Stimulated activated CD8-positive, alpha-beta memory T cell treated with anti-CD3 and anti-CD28 coated beads, Interleukin-4, amount 100 ng/mL, for 4 hours (primary cell): ENCODE measurements at places on chromosomes 16 and 17.

DNA sequence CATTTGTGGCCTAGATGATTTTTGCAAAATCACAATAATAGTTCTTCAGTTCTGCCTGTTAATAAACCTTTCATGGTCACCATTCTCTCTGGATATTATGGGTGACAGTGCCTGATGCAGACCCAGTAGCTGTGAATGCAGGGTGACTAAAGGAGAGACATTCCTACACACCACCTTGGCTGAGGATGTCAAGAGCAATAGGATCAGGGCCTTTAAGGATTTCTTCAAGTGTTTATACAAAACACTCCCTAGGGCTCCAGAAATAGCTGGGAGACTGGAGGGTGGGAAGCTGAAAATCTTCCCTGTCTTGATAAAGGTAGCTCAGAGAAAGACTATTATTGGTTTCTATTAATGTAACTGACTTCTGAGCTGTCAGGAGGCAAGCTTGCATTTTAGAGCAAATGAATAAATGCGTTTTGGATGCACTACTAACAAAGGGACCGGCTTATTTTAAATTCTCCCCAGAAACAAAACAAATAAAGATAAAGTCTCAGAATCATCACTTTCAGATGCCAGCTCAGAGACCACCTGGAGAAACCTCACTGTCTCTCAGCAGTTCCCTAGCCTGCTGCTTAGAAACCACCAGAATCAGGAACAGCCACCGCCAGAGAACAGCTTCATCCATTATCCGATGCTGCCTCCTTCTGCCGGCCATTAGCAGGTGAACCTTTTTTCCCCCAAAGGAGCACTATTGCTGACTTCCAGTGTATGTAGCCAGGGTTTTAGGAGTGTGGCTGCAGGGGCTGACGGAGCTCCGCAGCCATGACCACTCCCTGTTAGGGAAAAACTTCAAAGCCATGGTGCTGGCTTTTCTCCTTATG is 171.4 kb upstream of the DYNLRB2 start:
- DNase-seq, result no peak

GRCh38 chr16:66662445-66663194 is 33.9 kb downstream of the CMTM4 start:
- DNase-seq, result no peak

DNA sequence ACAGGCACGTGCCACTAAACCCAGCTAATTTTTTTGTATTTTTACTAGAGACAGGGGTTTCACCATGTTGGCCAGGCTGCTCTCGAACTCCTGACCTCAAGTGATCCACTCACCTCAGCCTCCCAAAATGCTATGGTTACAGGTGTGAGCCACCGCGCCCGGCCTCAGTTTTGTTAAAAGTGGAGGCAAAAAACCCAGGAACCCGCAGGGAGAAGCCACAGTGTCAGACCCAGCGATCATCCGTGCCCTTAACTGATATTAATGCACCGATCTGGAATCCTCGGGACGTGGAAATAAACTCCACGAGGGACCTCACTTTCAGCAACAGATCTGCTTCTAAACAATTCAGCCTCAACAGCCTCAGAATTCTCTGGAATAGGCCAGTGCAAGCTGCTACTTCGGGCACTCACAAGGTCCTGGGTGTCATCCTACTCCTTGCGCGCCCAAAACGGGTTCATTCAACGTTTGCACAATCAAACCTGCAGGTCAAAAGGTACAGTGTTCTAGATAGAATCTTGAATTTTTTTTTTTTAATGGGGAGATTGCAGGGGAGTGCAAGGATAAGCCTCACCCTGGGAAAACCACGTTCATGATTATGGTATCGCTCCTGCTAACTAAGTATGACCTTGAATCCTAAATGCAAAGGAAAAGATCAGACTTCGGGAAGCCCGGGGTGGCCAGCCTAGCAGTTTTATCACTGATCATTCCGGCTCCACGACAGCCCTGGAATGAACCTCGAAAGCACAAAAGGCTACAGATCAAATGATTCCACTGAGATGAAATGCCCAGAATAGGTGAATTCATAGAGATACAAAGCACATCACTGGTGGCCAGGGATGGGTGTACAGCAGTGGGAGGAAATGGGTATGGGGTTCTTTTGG is 22.4 kb downstream of the LITAF start:
- DNase-seq, result no peak

- DNase-seq, result no peak
These were observed 1.2 kb downstream of the CNTNAP1 start for GRCh38 chr17:42683407-42684034.

DNA sequence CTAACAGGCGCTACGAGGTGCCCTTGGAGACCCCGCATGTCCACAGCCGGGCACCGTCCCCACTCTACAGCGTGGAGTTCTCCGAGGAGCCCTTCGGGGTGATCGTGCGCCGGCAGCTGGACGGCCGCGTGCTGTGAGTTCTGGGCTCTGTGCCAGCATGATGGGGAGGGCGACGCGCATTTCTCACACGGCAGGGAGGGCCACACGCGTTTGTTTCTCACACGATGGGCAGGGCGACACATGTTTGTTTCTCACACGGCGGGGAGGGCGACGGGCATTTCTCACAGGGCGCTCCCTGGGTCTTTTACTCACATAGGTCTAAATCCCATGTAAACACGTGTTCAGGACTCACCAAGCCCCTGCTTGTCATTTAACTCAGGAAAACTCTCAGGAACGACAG is 4.4 kb downstream of the GAA start:
- no peak for DNase-seq

DNA sequence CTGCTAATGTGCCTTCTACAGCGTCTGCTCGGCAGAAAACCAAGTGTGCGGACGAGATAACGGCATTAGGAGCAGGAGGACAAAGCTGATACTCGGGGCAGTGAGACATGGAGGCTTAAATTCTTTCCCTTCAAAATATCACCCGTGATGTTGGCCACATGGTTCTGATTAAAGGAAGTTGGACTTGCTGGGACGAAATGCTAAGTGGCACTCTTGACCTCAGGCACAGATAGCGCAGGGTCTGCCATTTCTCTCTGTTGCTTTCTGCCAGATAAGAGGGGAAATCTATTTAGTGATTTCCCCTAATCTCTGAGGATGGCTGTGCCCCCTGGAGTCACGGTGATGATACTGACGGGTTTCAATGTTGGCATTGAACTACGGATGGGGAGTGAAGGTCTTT is 509.6 kb upstream of the EEF2KMT start:
- DNase-seq, result no peak

- DNase-seq, result no peak
These were observed 11.3 kb downstream of the HS3ST3A1 start for GRCh38 chr17:13590441-13590840.

DNA sequence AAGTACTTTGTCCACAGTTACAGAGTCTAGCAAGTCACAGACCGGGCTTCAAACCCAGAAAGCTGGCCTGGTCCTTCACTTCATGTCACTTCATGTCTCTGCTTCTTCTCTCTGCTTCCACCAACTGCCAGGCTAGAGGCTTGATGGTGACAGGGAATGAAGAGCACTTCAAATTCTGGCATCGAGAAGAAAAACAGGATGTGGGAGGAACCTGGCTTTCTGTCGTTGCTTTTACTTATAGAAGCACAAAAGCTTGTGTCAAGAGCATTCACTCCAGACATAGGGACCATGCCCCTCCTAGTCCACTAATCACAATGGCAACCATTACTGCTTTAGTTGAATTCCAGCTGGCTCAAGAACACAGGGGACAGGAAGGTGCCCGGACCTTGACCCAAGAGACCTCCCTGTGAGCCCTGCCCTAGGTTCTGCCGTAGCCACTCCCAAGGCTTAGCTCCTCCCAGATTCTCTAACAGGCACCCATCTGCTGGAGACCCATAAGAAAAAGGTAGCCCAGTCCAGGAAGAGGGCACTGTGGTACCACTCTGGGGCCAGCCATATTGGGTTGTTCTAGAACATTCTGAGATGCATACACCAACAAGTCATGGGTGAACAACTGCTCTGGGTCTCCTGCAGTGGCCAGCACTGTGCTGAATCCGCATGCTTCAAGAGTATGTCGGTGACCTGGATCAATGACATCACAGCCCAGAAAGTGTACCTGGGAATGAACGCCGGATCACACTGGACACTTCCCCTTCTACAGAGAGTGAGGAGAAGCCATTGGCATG is 181.8 kb downstream of the C16orf95 start:
- DNase-seq, result no peak

GRCh38 chr17:55776271-55776670 is 25.4 kb downstream of the PCTP start:
- DNase-seq, result no peak

DNA sequence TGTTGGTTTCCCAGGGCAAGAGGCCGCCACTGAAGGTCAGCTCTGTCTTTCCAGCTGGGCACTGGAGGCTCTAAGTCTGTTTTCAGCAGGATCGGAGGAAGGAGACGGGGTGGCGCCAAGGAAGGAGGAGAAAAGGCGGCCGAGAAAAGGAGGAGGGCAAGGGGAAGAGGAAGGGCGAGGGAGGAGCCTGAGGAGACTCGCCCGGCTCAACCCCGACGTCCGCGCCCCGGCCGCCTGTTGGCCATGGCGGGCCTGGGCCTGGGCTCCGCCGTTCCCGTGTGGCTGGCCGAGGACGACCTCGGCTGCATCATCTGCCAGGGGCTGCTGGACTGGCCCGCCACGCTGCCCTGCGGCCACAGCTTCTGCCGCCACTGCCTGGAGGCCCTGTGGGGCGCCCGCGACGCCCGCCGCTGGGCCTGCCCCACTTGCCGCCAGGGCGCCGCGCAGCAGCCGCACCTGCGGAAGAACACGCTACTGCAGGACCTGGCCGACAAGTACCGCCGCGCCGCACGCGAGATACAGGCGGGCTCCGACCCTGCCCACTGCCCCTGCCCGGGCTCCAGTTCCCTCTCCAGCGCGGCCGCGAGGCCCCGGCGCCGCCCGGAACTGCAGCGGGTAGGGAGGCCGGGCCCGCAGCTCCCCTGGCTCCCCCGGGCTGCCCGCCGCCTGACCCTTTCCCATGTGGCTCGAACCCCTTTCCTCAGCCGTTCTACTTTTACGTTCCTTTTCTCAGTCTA is at the start of gene RNF135:
RNF135 (plus strand) TSS at position 209 of the 737 bp plus-strand sequence; CDS start at position 244, 35 bp downstream.
- DNase-seq, result peak; percentile 15

- peak; percentile 40 for DNase-seq
These were observed 6.1 kb upstream of the STAC2 start for GRCh38 chr17:39231591-39232551.

DNA sequence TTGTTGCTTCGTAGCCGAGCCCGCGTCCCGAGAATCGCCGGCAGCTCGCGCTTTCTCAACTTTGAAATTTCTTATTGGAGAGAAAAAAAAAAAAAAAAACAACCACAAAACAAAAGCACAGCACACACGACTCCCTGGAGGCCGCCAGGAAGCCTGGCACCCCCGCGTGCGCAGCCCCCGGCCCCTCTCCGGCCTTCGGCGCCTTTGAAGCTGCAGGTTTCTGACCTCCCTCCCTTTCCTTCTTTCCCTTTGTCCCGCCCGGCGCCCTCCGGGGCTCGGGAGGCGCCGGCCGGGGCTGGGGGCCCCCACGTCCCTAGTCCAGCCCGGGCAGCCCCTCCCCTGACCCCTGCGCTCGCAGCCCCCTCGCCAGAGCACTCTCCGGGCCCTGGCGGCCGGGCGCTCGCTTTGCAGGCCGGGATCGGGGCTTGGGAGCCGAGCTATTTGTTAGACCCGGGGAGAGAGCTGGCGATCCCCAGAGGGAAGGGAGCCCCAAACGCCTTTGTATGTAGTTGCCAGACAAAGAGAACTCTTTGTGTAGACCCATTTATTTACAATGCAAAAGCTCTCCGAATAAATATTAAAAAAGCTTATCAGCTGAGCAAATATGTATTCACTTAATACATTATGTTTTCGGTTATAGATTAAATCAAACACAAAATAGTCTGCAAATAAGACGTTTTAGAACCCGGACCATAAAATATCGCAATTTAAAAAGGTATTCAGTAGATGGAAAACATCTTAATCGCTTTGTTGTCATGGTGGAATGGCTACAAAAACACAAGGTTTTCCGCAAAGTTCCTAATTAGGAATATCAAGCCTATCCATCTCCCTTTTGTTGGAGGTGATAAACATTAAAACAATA is 2.3 kb downstream of the BAHCC1 start:
- no peak for DNase-seq
